ENCODE measurements at places on chromosomes 1 and 21.

DNA sequence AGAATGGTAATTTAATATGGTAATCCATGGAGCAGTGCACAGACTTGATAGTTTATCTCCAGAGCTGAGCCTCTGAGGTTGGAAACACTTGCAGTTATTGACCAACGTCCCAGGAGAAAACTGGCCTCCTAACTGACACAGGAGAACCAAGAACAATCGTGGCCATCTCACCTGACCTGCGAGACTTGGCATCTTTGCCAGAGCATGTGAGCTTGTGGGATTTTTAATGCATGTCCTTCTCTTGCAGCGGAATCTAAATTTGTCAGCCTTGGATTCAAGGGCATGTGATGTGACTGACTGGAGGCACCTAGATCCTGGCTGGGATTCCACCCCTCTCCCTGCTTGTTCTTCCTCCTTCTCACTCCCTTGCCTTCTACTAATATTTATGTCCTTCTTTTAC is 27.8 kb upstream of the SLC26A9 start:
- no peak for DNase-seq

DNA sequence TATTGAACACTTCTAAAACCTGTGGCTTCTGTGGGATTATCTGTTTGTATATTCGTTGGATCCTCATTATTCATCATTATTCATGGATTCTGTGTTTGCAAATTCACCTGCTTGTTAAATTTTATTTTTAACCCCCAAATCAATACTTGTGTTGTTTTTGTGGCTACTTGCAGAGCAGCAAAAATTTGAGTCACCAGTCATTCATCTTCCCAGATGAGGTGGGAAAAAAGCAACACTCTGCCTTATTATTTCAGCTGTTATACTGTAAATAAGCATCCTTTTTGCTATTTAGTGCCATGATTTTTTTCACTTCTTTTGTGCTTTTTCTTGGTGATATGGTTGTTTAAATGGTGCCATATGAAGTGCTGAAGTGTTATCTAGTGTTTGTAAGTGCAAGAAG is 56.7 kb downstream of the RASAL2 start:
- no peak for DNase-seq

GRCh38 chr1:3156936-3157335 is 87.9 kb downstream of the PRDM16 start:
- no peak for DNase-seq

GRCh38 chr1:11448373-11449099 is 30.4 kb upstream of the DISP3 start:
- no peak for DNase-seq

- no peak for DNase-seq
Measured at GRCh38 chr1:199310708-199311107, 671.9 kb downstream of the PTPRC start.

DNA sequence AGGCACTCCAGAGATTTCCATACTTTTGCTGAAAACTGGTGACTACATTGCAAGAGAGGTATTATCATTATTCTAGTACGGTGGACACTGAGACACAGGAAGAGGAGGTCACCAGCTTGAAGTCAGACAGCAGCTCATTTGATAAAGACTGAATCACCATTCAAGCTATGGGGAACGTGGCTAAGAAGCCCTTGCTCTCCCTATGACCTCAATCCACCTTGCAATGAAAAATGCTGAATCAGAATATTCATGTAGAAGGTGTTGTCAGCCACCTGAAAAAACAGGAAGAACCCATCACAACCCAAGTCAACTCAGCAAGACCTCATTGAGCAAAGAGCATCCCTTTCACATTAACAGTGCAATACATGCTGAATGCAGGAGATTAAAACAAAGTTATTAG is 59.0 kb upstream of the FGGY start:
- DNase-seq, result no peak

GRCh38 chr1:225999912-226000337 is 782 bp upstream of the SDE2 start:
- no peak for DNase-seq

GRCh38 chr1:159867664-159868026 is 5.2 kb upstream of the VSIG8 start:
- no peak for DNase-seq

DNA sequence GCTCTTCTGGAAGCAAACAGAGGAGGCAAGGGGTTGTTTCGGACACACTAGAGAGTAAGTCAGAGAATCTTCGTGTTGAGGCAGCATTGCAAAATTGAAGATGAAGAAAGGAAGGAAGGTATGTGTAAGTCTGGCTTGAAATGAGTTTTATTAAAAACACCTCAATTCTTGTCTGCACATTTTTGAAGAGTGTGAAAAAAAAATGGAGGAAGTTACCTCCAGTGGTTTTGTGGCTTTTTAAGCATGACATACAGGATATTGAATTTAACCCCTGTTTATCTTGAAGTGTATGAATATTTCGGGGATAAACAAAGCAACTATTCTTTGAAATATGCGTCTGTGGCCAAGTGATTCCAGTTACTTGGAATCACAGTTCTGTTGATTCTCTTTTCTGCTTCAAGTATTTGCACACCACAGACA is 203.2 kb upstream of the SGIP1 start:
- DNase-seq, result no peak
